Osteoblast (primary cell): ENCODE measurements at places on chromosomes 1 and 21.

GRCh38 chr1:32884726-32885125 is 1.6 kb upstream of the HPCA start:
- DNase-seq = peak; percentile 60

DNA sequence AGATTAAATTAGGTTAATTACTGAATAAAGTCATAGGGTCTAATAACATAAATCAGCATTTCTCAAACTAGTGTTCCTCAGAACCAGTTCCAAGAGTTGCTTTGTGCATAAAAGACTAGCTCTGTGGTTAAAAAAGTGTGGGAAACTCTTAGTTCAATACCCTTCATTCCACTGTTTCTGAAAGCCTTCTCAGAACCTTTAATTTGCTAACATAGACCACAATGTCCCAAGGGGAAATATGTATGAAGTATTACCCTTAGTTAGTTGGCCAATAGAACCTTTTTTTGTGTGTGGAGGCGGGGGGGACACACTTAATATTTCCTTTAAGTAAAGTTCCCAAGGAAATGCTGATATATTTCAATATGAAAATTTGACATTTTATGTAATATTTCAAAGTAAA is 20.4 kb downstream of the ODF2L start:
- no peak for DNase-seq

DNA sequence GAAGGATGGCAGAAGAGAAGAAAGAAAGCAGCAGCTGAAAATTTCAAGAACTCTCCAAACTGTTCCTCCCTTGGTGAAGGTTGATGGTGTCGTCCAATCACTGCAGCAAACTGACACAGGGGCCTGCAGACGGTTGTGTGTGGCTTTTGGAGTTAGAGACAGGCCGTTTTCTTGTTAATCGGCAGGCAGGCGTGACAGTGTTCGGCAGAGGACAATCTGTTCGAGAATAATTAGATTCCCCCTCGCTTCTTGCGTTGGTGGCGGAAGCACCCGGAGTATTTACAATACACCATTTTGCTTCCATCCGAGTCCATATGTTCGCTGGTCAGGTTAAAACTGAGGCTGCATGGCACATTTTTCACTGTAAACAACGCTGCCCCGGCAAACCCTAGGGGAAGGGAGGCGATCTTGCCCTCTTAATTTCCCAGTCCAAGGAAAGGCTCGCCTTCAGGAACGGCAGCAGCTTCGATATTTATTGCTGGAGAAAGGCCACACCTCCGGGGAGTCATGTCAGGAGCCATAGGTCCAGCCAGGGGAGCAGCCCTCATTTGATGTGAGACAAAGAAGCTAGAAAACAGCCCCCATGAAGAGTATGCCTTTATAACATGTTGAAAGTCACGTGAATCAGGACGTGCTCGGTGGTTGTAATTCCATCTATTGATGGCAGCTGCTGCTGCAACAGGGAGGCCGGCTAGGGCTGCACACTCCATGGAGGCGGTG is 360.1 kb downstream of the SMYD3 start:
- no peak for DNase-seq

DNA sequence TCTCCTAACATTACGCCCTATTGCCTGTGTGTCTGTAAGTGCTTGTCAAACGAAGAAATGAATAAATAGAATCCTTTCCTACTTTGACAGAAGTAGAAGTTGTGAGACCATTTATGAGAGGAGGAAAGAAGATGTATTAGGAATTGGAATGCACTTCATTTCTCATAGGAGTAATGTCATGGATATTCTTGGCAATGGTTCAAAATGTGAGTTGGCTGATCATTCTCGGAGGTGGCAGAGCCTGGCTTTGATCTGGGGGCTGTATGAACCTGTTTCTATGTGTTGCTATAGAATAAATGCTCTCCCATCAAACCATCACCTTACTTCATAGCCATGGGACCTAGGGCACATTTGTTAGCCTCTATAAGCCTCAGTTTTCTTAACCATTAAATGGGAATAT is 10.1 kb upstream of the SERBP1 start:
- peak; percentile 67 for DNase-seq

DNA sequence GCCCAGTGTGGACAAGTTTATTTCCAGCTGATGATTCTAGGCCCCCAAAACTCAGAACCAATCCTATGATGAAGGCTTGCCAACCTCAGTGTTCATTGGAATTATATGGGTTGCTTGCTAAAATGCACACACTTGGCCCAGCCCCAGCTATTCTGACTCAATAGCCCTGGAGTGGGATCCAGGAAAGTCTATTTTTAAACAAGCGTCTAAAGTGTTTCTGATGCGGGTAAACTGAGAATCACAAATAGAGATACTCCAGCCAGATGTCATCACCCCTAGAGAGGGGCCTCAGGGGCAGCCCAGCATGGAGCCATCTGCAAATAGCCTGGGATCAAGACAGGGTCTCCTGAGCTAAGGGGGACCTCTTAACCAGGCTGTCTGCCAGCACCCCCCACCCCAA is 46.0 kb downstream of the PKP1 start:
- DNase-seq = peak; percentile 90

DNA sequence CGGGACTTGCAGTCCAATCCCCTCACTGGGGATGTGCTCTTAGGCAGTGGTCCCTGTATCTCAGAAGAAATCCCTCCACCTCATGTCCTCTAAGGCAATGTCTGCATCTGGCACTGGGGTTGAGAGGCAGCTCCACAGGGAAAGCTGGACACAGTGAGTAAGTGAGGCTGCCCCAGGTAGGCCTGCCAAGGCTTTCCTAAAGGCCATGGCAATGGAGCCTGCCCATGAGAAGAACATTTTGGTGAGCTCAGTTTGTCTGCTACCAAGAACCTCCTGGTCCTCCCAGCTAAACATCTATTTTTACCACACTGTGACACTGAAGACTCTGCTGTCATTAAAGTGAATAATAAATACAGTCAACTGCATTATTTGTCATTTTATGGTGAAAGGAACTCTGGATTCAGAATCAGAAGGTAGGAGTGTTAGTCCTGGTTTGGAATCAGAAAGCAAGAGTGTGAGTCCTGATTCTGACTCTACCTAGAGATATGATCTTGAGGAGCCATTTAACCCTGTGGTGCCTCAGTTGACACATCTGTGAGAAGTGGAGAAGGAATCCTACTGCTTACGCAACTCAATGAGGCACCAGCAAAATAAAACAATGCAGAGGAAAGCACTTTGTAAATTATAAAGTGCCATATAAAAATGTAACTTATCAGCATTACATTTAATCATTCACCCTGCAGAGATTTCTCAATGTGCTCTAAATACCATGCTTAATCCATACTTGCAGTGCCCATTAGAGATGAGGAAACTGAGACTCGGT is 41.0 kb downstream of the TBX15 start:
- DNase-seq = no peak

DNA sequence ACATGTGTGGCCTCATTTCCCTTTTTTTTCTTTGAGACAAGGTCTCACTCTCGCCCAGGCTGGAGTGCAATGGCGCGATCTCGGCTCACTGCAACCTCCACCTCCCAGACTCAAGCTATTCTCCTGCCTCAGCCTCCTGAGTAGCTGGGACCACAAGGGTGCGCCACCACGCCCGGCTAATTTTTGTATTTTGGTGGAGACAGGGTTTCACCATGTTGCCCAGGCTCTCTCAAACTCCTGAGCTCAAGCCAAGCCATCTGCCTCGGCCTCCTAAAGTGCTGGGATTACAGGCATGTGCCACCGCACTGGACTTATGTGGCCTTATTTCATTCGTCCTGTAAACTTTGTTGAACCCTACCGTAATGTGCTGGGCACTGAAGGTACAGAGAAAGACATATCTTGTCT is 569 bp upstream of the WARS2 start:
- no peak for DNase-seq

GRCh38 chr1:153349363-153350320 is 1.0 kb upstream of the PGLYRP4 start:
- no peak for DNase-seq

DNA sequence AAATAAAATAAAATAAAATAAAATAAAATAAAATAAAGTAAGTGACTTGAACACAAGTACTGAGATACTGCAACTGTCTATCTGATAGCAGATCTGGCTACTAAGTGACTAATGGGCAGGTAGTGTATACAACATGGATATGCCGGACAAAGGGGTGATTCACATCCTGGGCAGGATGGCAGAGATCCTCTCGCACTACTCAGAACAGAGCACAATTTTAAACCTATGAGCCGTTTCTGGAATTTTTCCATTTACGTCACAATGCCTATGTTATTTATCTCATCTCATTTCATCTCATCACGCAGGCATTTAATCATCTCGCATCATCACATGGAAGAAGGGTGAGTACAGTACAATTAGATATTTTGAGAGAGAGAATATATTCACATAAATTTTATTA is 233.3 kb upstream of the COA6 start:
- DNase-seq = no peak
